Mesothelial cell of epicardium (in vitro differentiated cells): ENCODE measurements at places on chromosomes 13 and 19. TPM values are rescaled to one million over a fixed set of nuclear protein-coding genes. Genes with fewer than 3 reads are reported as not detected.

Gene SHISA7
- 0.04 TPM in 1 of 3 replicates, not detected in the others for total RNA-seq

Gene FEM1A
- 11.0 to 11.5 TPM (median 11.5 TPM) in 3 replicates for total RNA-seq

Gene CACNG6
- total RNA-seq: 4.3 to 5.7 TPM (median 5.3 TPM) in 3 replicates

Gene MAST1
- total RNA-seq: 4.0 to 5.8 TPM (median 4.4 TPM) in 3 replicates

Gene SYCN
- not detected in 3 replicates for total RNA-seq

Gene ZNF260
- total RNA-seq: 26.7 to 32.8 TPM (median 29.2 TPM) in 3 replicates

Gene CYP4F2
- total RNA-seq: not detected in 3 replicates

DNA sequence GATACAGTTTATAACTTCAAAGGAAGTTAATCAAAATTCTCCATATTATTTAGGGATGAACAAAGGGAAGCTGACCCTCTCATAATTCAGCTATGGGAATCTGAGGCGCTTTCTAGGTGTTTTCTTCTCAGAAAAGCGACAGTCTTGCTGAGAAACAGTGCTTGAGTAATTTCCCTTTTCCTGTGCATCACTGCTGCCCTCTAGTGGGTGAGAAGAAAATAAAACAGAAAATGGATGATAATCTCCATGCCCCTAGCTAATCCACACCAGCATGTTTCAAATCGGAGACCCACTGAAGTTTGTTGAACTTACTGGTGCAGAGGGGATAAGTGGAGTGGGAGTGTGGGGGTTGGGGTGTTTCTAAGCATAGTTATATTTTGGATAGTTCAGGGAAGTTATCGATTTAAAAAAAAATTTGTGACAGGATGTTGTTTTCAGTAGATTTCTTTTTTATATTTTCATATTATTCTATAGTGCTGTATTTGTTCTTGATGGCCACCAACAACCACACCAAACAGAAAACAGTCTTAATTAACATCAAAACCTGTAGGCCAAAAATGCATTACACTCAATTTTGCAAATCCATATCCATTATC, 21.4 kb downstream of the LCP1 start:
- no peak overlapping the region for H3K27ac ChIP-seq
- H3K27me3 ChIP-seq: no peaks in the 10 kb centered on the region
- H3K4me3 ChIP-seq: no peak overlapping the region
- H3K36me3 ChIP-seq: no peaks in the 10 kb centered on the region
- no peak for DNase-seq

DNA sequence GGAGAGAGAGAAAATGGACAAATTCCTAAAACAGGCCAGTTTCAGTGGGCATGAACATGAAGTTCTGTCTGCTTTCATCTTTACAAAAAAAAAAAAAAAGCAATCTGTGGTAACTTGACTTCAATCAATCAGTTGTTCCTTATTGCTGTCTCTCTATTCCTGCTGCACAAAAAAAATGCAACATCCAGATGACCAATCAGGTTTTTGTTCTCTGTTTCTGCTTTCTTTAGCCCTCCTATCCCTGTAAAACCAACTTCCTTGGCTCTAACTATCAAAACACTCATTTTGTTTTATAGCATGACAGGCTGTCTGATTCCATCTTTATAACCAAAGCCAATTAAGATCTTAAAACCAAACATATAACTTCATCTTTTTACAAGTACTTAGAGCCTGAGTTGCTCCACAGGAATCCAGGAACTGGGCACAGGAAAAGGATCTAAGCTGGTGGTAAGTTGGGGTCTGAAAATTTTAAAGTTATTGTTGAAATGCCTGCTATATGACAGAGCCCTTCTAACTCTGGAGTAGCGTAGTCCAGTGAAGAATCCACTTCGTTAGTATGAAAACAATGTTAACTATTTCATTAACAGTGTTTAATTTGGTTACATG, at the start of gene FPR3:
Gene FPR3 (plus strand): TSS at position 273 of the 606 bp plus-strand sequence. CDS start 28,592 bp downstream, outside the sequence.
- no peak for DNase-seq
- no peak within 1 kb of the TSS for H3K4me3 ChIP-seq
- no peaks in the 10 kb centered on the region for H3K36me3 ChIP-seq
- no peak within 1 kb of the TSS for H3K27ac ChIP-seq
- H3K27me3 ChIP-seq: no peaks in the 10 kb centered on the region

- H3K4me1 ChIP-seq: peaks cover 14% of the 10 kb centered on the region
- no peaks in the 10 kb centered on the region for H3K27me3 ChIP-seq
- H3K27ac ChIP-seq: peak overlapping the region; percentile 82
Measured at GRCh38 chr19:37954421-37954874, 47.4 kb downstream of the SIPA1L3 start.

DNA sequence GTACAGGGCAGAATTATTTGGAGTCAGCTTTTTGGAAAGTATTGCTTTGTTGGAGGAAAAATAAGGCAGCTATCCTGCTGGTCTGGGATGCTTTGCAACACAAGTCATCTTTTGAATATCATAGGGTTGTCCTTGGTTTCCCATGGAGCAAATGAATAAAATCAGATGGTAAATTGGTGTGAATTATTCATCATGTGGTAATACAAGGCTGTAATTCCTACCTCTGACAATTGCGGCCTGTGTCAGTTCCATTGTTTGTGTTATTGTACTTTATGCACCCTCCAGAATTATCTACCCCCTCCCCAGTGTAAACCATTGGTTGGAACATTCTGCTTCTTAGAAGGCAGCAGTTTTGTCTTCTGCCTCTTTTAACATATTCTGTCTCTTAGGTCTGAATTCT, 46.2 kb downstream of the RNASEH2B start:
- peaks cover 3% of the 10 kb centered on the region for H3K4me1 ChIP-seq
- H3K27me3 ChIP-seq: no peaks in the 10 kb centered on the region
- peaks cover 18% of the 10 kb centered on the region for H3K36me3 ChIP-seq
- no peak for DNase-seq

DNA sequence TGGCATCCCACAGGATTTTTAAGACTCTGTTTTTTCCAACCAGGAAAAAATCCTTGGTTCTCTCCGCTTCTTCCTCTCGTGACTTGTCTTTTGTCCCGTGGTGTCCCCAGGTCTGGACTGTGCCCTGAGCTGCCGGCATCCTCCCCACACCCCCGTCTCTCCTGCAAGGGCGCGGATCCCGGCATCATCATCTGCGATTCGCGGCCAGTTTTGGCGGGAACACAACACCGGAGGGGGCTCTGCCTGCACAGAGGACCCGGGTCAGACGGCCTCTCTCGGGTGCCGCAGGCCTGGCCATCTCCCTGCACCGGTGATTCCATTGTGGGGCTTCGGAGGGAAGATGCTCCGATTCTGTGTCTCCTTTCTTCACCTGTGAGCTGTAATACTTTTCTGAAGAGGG, 18.8 kb upstream of the GAS6 start:
- H3K4me1 ChIP-seq: peaks cover 21% of the 10 kb centered on the region

- H3K4me1 ChIP-seq: peaks cover 25% of the 10 kb centered on the region
- peaks cover 5% of the 10 kb centered on the region for H3K27me3 ChIP-seq
- no peak for DNase-seq
- no peaks in the 10 kb centered on the region for H3K36me3 ChIP-seq
- peak overlapping the region; percentile 92 for H3K4me3 ChIP-seq
Measured at GRCh38 chr13:39655041-39655568, 357 bp upstream of the COG6 start.

DNA sequence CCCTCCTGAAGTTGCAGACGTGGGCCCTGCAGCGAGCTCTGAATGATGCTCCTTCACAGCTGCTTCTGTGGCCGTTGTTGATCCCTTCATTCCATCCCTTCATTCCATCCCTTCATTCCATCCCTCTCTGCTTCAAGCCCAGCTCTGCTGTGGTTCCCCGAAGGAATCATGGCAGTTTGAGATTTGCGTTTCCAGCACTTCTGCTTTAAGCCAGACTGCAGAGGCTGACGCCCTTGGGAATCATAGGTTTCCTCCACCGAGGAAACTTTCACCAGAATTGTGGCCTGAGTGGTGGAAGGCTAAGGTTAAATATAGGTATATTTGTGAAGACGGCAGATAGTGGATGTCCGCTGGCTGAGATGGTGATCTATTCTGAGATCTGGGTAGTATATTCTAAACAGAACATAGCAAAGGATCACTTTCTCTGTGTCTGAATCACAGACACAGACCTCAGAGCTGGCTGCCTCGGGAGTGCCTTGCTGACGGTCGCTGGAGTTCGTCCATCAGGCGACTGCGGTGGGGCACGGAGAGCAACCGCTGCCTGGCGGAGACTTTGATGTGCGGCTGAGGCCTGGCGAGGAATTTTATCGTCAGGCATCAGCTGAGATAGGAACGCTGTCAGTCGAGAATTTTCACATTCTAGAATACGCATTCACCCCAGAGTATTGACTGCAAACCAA, 42.8 kb upstream of the DCUN1D2 start:
- DNase-seq: peak; percentile 73
- peaks cover 26% of the 10 kb centered on the region for H3K36me3 ChIP-seq
- no peaks in the 10 kb centered on the region for H3K27me3 ChIP-seq
- peaks cover 35% of the 10 kb centered on the region for H3K4me1 ChIP-seq
- peak overlapping the region; percentile 95 for H3K27ac ChIP-seq
- H3K4me3 ChIP-seq: peak overlapping the region; percentile 48
